Activated CD4-positive, alpha-beta T cell treated with anti-CD3 and anti-CD28 coated beads, Interleukin-2, amount 50 U/mL, for 24 hours (primary cell): ENCODE measurements at places on chromosomes 12 and 14.
A peak's percentile ranks its signal among the peaks of the same experiment; 100 is the strongest.

DNA sequence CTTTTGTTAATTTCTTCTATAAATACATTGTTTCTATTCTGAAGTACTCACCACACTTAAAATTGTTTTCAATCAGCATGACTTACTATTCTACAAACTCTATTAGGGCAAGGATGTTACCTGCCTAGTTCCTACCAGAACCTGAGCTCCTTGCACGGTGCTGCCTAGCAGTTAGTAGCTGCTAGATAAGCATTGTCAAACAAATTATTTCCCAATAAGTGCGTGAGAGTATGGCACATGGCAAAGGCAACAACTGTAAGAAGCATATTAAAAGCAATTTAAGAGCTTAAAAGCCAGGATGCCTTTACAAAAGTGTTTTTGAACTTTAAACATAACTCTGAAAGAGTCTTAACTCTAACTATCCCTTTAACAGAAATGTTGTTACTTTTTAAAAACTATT, 8.2 kb upstream of the LYZ start:
- no peak for DNase-seq

DNA sequence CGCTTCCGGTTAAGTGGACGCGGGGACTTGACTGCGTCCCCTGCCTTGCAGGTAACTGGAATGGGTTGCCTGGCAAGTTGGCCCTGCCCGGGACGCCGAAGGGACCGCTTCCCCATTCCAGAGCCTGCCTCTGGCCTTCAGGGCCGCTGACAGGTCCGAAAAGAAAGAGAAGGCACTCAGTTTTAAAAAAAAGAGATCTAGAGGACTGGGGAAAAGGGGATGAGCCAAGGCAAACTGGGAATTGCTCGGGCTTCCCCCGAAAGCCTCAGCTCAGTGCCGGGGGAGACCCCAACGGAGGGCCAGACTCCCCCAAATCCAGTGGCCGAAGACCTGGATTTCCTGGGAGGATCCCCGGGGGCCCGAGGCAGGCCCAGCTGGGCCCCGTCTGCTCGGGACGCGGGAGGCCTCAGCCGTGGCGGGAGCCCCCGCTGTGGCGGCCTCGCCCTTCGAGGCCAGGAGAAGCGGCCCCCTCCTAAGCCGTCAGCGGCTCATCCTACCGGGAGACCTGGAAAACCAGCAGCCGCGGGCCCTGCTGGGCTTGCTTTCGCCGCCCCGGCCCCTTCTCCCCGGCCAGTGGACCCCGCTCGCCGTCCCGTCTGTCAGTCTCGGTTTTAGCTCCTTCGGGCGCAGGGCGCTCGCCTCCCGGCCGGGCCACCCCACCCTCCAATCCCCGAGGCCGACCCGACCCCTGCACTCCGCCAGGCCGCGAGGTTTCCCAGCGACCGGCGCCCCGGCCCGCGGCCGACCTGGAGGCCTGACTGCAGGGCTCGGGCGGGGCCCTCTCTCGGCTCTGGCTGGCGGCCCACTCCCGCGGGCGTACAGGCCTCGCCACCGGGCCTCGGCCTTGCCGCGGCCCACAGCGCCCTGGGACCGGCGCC, 12.5 kb downstream of the OTX2 start:
- DNase-seq, result no peak

DNA sequence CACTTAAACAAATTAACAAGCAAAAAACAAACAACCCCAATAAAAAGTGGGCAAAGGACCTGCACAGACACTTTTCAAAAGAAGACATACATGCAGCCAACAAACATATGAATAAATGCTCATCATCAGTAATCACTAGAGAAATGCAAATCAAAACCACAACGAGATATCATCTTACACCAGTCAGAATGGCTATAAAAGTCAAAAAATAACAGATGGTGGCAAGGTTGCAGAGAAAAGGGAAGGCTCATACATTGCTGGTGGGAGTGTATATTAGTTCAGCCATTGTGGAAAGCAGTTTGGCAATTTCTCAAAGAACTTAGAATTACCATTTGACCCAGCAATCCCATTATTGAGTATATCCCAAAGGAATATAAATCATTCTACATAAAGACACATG, 34.6 kb upstream of the NT5DC3 start:
- no peak for DNase-seq

DNA sequence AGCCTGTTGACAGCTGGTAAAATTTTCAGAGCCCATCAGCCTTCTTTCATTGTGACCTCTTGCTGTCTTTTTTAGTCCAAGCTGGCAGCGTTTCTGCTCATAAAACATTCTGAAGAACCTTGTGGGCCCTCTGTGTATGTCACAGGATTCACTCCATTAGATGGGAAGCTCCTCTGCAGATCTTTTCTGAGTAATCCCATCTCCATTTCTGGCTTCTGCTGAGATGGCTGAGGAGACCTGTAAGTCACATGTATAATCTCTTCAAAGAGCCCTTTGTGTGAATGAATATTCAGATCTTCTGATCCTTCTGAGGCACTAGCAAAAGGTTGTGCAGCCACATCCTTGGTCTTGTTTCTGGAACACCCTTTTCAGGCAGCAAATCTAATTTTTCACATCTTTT, 2.8 kb downstream of the RXYLT1 start:
- DNase-seq, result no peak

DNA sequence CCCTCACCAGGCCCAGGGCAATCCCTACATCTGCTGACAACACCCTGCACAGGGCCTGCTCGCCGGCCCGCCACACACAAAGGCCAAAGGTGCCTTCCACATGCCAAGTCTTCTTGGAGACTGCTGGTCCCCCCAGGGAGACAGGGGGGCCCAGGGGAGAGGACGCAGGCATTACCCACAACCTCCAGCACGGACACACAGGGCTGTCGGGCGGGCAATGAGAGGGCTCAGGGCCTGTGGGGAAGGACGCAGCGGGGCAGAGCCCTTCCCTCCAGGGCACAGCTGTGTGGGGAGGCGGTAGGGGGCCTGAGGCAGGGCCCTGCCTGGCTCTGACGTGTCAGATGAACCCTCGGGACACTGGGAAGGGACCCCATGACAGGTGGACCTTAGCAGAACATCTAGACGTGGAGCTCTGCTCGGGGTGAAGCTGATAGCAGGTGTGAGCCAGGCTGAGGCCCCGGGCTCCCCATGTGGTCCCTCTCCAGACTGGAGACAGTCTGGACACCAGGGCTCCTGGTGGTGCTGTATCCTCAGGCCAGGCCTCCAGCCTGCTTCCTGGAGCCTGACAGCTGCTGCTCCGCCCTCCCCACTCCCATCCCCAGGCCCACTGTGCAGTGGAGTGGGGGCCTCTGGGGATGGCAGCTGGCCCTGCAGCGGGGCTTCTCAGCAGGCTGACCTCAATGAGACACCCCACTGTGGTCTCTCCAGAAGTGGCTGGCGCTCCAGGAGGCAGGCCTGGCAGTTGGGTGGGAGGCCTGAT, 31.6 kb upstream of the NUDT14 start:
- DNase-seq, result no peak

DNA sequence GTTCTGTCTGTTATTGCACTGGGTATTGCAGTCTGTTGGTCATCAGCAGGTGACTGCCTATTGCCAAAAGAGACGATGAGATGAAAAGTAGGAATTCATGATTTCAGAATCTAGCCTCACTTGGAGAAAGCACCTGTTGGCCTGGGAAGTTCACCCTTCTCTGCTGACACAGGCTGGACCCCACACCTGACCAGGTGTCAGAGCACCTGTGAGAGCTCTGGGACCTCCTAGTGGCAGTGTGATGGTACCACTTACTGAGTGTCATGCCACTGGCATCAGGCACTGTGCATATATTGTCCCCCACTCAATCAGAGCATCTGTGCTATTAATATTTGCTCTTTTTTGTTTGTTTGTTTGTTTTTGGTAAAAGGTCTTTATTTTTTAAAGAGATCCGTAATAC, 68.0 kb downstream of the RASSF3 start:
- no peak for DNase-seq

- DNase-seq, result no peak
Observed at GRCh38 chr14:89470401-89470800, 53.4 kb upstream of the FOXN3 start.

DNA sequence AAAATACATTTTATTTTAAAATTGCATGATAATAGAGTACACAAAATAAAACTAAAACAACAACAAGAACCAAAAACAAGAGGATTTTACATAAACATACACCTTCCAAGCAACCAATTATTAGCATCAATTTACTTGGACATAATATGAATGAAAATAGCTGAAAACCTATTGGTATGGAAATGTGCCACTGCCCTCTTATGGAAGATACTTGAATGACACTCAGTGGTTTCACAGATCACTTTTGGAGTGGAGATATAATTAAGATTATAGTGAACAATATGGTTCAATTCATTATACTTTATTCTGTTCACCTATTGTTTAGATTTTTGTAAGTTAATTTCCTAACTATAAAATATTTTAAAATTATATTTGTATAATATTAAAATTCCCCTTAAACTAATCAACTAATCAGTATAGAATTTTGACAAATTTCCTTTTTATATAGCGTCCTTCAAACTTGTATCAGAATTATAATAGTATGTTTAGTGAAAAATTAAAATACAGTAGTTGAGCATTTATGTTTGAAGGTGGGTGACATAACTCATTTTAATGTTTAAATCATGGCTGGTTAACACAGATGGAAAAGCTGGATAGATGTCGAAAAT, 70.1 kb downstream of the SLC6A15 start:
- no peak for DNase-seq

GRCh38 chr14:88143810-88144209, 138.9 kb downstream of the GPR65 start:
- DNase-seq, result no peak

GRCh38 chr12:107320929-107321631, 227.7 kb upstream of the CRY1 start:
- DNase-seq, result peak; percentile 62

DNA sequence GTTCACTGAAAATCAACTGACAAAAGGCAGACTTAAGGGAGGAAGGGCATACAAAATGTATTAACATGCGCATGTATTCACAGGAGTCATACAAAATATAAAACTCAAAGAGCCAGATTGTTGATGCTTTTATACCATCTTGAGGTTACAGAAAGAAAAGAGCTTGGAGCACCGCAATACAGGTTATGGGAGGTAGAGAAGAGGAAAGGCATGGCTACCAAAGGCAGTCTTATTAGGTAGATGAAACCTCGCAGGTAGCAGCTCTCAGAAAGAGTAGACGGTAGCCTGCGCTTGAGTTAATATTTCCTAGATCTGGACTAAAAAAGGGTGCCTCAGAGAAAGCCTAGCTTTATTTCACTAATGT, 69.0 kb upstream of the DHRS4 start:
- DNase-seq, result no peak

- DNase-seq, result no peak
Observed at GRCh38 chr14:68016255-68016914, 196.8 kb downstream of the RAD51B start.

- no peak for DNase-seq
Observed at GRCh38 chr12:85779768-85780167, 56.4 kb downstream of the RASSF9 start.

- DNase-seq, result no peak
Observed at GRCh38 chr12:69905801-69906200, 80.8 kb downstream of the MYRFL start.

DNA sequence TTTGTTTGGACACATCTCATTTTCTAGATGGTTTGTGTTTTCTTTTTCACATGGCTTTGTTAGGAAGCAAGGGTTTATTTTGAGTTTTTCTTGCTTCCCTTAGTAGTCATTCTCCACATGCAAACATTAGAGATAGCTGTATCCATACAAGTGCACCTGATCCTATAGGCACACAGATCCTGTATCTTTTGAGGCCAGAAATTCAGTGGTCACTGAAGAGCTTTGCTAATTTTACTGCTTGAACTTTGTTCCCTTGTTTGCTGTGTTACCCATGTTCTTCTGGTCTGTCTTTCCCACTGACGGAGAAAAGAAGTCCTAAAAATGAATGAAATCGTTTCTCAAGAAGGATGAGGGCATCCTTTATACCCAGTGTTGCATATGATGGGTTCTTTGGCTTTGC, 14.7 kb downstream of the HMGA2 start:
- DNase-seq, result no peak

GRCh38 chr12:111904446-111904975, 62.5 kb downstream of the MAPKAPK5 start:
- DNase-seq, result no peak

GRCh38 chr12:3247629-3248161, 170.5 kb downstream of the TSPAN9 start:
- no peak for DNase-seq

GRCh38 chr12:50090391-50090790, 5.2 kb downstream of the SMARCD1 start:
- no peak for DNase-seq

DNA sequence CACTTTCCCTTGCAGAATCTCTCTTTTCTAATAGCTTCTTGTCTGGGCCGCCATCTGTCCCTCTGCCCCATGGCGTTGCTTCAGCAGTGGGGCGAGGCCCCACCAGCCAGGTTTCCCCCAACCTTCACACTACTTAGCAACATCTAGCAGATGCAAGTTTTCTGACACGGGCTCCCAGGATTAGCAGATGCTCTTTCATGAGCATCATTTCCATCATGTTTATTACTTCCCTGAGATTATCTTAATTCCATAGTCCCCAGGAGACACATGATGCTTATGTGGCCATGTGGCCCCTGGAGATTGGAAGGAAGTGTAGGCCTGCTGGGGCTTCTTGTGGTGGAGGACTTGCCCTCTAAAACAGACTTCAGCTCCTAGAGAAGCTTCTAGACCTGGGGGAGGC, 102.0 kb upstream of the MYL2 start:
- no peak for DNase-seq

DNA sequence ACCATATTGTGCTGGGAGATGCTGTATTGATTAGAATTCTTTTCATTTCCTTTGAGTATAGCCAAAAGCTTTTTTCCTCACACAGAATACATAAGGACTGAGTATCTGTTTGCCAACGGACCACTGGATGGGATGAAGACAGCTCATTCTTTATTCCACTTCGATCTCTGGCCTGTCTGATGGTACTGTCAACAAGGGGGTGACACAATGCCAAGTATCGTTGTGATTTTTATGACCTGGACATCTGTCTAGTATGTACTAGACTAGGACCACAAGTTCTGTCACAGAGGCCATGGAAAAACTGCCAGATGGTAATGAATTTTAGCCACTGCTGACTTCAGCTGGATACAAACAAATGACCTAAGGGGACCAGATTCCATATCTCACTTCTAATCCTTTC, 502.7 kb downstream of the SOX5 start:
- DNase-seq, result no peak

DNA sequence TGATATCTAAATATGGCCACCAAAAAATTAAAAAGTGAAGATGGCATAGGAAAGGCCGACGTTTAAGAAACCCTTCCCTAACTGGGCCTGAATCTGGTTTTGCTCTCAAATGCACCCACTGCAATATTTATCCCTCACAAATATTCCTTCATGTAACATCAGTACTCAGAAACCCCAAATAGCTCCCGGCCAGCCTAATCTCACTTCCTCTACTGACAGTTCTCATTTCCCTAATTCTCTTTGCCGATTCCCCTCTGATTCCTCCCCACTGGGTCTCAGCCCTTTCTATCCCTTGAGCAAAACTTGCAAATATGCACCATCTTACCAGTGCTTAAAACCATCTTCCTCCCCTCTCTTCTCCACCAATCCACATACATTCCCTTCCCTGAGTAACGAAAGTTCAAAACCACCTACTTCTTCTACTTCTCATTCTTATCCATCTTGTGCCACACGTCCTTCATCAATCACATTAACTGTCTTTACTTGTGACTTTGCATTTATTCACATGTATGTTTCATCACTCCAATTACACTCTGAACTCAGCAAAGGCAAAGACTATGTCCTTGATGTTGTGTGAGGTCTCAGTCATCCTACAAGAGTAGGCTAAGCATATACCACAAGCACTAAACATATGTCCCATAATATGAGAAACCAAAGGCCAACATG, 23.1 kb downstream of the KCNK10 start:
- no peak for DNase-seq

- no peak for DNase-seq
Observed at GRCh38 chr12:104505095-104505818, 48.5 kb downstream of the CHST11 start.

GRCh38 chr14:104249706-104250105, 111.3 kb downstream of the KIF26A start:
- DNase-seq, result no peak
